MCF 10A (cell line): ENCODE measurements at places on chromosomes 1 and 21. TPM values are rescaled to one million over a fixed set of nuclear protein-coding genes. Genes with fewer than 3 reads are reported as not detected.

GRCh38 chr21:42278451-42279149 lies 36.6 kb downstream of the TFF3 start:
- DNase-seq = no peak
- H3K27ac ChIP-seq = no peak overlapping the region
- H3K4me1 ChIP-seq = no peaks in the 10 kb centered on the region
- H3K27me3 ChIP-seq = no peaks in the 10 kb centered on the region

TNN gene
- not detected in 2 replicates for total RNA-seq

GRCh38 chr1:29519108-29519787 lies 282.9 kb downstream of the PTPRU start:
- no peak overlapping the region for H3K27ac ChIP-seq
- no peak overlapping the region for H3K4me3 ChIP-seq
- H3K27me3 ChIP-seq = peaks cover 41% of the 10 kb centered on the region
- no peaks in the 10 kb centered on the region for H3K36me3 ChIP-seq
- no peaks in the 10 kb centered on the region for H3K4me1 ChIP-seq
- DNase-seq = no peak

DNA sequence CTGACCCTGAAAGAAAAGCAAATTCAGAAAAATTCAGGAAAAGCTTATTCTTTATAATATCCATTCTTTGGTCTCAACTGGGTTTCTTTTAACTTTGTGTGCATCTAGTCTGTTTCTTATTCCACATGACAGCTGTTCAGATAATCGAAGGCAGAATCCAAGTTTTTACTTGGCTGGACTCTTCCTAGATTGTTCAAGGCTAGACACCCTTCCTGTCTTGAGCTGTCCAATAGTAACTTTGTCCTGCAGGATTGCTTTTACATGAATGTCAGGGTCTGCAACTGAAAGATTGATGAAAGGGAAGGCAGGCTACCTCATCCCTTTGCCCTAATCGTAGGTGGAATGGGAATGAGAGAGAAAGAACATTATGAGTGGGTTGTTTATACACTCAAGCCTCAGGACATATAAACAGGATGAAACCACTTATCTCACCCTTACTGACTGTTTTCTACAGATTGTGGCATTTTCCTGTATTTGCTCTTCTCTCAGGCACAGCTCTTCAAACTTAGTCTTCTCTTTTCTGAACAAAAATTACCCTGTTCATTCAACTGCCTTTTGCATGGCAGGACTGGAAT lies 76.9 kb downstream of the LEPR start:
- H3K27me3 ChIP-seq = no peaks in the 10 kb centered on the region
- no peak overlapping the region for H3K4me3 ChIP-seq
- no peaks in the 10 kb centered on the region for H3K36me3 ChIP-seq
- DNase-seq = no peak
- H3K27ac ChIP-seq = no peak overlapping the region
- no peaks in the 10 kb centered on the region for H3K4me1 ChIP-seq

DNA sequence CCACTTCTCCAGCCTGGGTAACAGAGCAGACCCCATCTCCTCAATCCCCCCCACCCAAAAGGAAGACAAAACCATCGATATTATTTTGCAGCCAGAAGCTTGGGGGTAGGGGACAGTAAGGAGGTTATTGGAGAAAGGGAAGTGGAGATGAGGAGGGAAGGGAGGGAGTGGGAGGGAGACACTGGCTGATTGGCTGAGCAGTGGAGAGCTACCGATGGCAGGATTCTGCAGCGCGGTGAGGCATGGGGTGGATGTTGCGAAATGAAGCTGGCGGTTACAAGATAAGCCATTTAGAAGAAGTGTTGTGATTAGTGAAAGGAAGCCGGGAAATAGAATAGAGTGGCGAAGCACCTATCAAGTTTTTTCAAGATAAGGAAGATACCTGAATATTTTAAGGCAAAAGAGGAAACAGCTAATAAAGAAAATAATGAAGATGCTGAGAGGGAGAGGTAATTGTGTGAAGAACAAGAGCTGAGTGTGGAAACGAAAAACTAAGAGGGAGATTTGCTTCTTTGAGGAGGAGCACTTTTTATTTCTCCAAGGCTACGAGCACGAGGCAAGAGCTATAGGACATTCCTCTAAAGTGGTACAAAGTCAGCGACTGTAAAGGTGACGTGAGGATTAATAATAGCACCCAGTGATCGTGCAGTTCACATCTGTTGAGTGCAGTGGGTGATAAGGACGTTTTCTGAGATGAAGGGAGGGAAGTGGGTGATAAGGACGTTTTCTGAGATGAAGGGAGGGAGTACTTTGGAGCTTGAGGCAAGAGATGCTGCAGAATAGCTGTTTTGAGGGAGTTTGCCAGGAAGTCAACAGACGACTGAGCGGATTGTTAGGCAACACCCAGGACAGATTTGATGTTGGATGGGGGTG lies 103.2 kb upstream of the KIF26B start:
- no peak overlapping the region for H3K4me3 ChIP-seq
- no peak for DNase-seq
- H3K4me1 ChIP-seq = no peaks in the 10 kb centered on the region
- H3K27me3 ChIP-seq = no peaks in the 10 kb centered on the region
- H3K36me3 ChIP-seq = peaks cover 10% of the 10 kb centered on the region
- no peak overlapping the region for H3K27ac ChIP-seq

FCRL2 gene
- not detected in 2 replicates for total RNA-seq
